KG1 (cell line): ENCODE measurements at places on chromosomes 11 and 22.

DNA sequence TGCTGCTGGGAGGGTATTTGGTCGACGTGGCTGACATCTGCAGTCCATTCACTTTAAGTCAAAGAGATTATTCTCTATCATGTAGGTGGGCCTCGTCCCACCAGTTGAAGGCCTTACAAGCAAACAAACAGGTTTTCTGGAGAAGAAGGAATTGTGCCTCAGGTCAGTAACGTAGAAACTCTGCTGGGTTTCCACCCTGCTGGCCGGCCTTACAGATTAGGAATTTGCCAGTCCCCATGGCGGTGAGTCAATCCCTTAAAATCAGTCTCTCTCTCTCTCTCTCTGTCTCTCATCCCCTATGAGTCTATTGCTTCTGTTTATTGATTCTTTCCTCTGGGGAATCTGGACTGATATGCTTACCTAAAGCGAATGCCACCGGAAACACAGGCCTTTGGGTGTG is 75.4 kb upstream of the FGF3 start:
- DNase-seq = no peak

GRCh38 chr22:40332319-40332781 is 13.9 kb upstream of the ADSL start:
- no peak for DNase-seq

- DNase-seq = no peak
These were observed 214.8 kb upstream of the SESN3 start for GRCh38 chr11:95445746-95446333.

DNA sequence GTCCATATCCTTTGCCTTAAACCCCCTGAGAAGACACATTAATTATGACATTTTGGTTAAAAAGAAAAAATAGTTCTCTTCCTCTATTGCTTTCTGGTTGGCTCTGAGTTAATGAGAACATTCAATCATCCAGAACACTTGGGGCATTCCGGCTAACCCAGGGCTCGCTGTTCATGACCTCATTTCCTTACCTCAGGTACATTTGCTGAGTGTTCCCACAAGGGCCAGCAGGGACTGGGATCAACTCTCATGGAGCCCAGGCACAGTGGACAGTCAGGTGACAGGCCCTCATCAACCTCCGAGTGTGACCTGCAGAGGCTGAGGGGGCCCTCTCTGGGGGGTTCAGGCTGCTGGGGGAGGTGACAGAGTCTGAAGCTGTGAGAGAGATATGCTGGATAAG is 98.9 kb downstream of the MYO18B start:
- no peak for DNase-seq

DNA sequence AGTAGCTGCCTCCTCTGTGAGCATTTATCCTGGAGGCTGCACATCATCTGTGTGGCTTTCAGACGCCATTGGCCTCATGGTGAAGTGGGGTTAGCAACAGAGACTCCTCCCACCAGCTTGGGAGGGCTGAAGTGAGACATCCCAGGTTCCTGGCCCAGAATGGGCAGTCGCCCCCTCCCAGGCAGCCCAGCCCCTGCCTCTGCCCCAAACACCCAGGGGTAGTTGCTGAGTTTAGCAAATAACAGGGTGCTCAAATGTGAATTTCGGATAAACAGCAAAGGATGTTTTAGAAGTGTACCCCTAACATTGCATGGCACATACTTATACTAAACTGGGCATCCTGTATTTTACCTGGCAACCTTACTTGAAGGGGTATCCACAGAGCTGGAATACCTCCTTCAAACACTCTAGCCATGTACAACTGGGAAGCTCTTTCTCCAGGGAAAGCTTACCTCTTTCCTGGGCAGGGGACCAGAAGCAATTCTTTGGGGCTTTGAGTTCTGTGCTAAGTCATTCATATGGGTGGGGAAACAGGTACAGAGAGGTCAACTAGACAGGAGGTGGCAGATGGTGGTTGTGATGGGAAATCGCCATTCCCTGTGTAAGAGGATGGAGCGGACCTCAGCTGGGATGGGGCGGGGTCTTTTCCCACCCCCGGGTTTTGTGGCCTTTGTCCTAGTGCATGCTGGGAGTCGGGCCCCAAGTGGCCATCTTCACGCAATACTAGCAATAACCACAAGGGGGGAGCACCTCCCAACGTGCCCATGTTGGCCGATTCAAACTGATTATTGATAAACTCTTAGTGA is 19.3 kb downstream of the MTFP1 start:
- DNase-seq = peak; percentile 6

DNA sequence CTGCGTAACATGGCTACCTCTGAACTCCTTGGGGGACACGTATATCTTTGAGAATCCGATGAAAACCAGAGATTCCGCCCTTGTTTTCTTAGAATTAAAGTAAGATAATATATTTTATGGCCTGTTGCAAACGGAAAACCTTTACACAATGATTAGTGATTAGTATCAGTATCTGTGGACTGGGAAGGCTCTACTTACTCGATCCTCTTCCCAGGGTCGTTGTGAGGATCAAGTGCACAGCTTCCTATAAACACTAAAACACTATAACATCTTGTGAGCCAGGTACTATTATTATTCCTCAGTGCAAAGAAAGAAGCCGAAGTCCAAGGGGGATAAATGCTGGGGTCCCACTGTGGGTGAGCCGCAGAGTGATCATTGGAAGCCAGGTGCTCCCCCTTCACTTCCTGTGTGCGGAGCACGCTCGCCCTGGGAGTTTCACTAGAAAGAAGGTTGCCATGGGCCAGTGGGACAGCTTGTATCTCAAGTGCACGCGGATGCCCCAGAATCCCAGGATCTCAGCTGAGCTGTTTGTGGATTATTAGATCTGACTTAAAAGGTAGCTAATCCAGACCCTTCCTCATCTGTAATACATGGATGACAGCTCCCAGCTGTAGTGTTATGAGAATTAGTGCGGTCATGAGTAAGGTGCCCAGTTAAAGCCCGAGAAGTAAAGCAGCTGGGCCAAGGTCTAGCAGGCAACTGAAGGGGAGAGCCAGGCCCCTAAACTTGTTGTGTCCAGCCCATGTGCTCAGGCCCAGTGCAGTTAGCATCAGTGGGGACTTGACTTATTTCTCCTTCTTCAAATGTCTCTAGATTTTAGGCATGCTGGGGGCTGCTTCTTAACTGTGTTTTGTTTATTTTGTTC is 839 bp downstream of the CBY1 start:
- peak; percentile 2 for DNase-seq

GRCh38 chr22:42939941-42940653 is 74.9 kb downstream of the PACSIN2 start:
- DNase-seq = no peak

DNA sequence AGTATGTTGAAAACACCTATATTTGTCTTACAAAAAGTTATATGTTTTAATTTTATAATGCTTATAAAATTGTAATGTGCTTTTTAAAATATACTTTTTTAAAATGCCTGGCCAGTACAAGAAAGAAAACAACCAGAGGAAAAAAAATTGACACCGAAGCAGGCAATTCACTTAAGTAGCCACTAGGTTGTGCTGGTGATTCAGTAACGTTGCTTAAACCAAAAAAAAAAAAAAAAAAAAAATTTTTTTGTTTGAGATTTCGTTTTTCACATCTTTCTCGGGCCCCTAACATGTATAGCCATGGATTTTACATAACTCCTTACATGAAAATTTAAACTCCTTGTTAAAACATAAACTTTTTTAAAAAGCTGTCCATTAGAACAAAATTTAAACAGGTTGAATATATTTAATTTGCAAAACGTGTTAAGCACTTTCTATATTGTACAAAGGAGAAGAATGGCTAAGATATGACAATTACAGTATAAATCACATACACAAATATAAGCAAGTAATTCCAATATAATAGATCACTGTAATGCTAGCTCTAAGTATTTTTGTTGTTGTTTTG is 9.2 kb downstream of the OR8B4 start:
- DNase-seq = no peak

DNA sequence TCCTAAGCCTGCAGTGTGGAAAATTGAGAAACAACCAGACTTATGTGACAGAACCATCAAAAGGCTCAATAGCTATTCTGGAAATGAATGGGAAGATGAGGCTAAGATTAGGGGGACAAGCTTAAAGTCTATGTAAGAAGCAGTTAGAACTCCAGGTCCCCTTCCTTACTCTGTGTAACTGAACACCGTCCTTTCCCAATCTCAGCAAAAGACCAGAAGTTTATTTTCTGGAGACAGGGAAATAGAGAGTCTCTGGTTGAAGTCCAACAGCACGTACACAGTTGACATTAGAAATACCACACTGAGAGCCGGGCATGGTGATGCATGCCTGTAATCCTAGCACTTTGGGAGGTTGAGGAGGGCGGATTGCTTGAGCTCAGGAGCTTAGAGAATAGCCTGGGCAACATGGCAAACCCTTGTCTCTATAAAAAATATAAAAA is 93.9 kb downstream of the CD44 start:
- no peak for DNase-seq

GRCh38 chr11:793556-793955 is 3.7 kb upstream of the CEND1 start:
- DNase-seq = no peak

DNA sequence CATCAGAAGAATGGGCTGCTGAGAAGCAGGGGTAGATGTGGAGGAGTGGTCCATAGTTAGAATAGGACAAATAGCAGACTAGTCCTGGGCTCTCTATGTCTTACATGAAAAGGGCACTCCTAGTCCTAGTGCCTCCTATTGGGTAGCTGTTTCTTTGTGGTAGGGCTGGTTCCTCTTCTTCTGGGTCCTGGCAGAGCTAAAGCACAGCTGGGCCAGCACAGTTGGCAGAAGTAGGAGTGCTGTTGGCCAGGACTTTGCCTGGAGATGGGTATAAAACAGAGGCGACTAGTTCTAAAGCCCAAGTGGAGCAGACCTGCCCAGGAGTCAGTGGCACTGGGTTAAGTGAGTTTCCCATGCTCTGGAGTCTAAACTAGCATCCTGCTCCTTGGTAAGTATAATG is 55.2 kb downstream of the PPFIBP2 start:
- no peak for DNase-seq
